ENCODE measurements at places on chromosomes 7 and 10. TPM values are rescaled to one million over a fixed set of nuclear protein-coding genes. Genes with fewer than 3 reads are reported as not detected.

- H3K27ac ChIP-seq = peak overlapping the region; percentile 90
- no peaks in the 10 kb centered on the region for H3K36me3 ChIP-seq
- peaks cover 49% of the 10 kb centered on the region for H3K4me1 ChIP-seq
- H3K4me3 ChIP-seq = peak overlapping the region; percentile 88
- no peak for DNase-seq
Observed at GRCh38 chr10:102118867-102119266, 1.3 kb downstream of the LDB1 start.

- no peak for DNase-seq
- peaks cover 86% of the 10 kb centered on the region for H3K4me1 ChIP-seq
- H3K27me3 ChIP-seq = no peaks in the 10 kb centered on the region
- peaks cover 62% of the 10 kb centered on the region for H3K36me3 ChIP-seq
- H3K4me3 ChIP-seq = no peak overlapping the region
Observed at GRCh38 chr7:26188957-26189541, 11.5 kb downstream of the HNRNPA2B1 start.

GRCh38 chr10:13658264-13658663 is 71.5 kb downstream of the PRPF18 start:
- H3K4me1 ChIP-seq = peaks cover 9% of the 10 kb centered on the region
- H3K4me3 ChIP-seq = no peak overlapping the region
- no peaks in the 10 kb centered on the region for H3K27me3 ChIP-seq

- H3K4me1 ChIP-seq = peaks cover 10% of the 10 kb centered on the region
- no peaks in the 10 kb centered on the region for H3K36me3 ChIP-seq
- H3K27ac ChIP-seq = no peak overlapping the region
- no peak for DNase-seq
Observed at GRCh38 chr7:140923358-140924006, 1.2 kb downstream of the BRAF start.

- no peak for DNase-seq
- no peak overlapping the region for H3K27ac ChIP-seq
- H3K4me1 ChIP-seq = no peaks in the 10 kb centered on the region
Observed at GRCh38 chr10:23820792-23821191, 381.9 kb downstream of the OTUD1 start.

Gene CAV1
- total RNA-seq = not detected

DNA sequence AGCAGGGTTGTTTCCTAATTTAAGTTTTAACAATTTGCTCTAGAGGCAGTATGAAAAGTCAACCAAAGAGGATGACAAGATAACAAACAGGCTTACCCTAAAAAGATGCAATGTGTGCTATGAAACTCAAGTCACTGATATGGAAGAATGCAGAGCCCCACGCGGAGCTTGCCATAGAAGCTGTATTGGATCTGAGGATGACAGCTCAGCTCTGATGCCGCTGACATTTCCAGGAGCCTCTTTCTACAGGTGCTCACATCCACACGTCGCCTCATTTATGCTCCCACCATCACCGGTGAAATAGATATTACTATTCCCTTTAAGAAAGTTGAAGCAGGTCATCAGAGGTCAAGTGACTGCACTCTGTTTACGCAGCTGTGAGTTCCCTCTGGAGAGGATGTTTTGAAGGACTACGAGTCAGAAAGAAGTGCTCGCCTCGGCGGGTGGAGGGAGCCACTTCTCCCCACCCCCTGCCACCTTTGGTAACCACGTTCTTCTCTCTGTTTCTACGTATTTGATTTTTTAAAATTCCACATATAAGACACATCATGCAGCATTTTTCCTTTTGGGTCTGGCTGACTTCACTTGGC is 275.4 kb downstream of the GLRX3 start:
- DNase-seq = no peak
- H3K4me3 ChIP-seq = no peak overlapping the region
- H3K27ac ChIP-seq = no peak overlapping the region

DNA sequence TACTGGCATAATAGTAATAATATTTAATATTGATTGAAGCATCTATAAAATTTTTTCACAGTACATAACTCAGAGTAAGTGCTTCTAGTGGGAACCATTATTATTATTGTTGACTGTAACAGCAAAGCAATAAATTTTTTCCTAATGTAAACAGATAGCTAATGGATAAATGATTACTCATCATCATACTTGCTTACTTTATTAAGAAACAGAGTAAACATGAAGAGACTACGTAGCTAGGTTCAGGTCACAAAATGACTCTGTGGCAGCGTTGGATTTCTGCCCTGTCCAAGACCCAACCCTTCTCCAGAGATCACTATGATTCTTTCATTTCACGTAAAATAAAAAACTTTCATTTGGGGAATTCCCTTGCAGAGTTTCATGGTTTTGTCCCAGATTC is 8.3 kb upstream of the ABCB5 start:
- no peaks in the 10 kb centered on the region for H3K4me1 ChIP-seq
- H3K27me3 ChIP-seq = no peaks in the 10 kb centered on the region
- no peaks in the 10 kb centered on the region for H3K36me3 ChIP-seq
- H3K27ac ChIP-seq = no peak overlapping the region
- no peak overlapping the region for H3K4me3 ChIP-seq

Gene TDRD1
- total RNA-seq = 0.24 TPM

DNA sequence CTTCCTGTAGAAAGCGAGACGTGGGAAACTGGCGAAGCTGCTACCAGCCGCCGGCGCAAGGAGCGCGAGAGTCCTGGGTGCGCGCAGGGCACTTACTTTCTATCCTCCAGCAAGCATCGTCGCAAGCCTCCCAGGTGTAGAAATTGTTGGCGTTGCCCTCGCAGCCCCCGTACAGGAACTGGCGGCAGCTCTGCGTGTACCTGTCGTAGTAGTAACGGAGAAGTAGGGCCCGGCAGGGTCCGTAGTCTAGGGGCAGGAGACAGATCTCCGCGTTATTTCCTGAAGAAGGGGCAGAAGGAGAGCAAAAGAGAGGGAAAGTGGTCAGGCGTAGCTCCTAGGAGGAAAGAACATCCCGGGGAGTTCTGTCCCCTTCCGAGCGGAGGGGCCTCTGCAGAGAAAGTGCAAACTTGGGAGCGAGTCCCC is 501 bp downstream of the TFPI2 start:
- H3K36me3 ChIP-seq = no peaks in the 10 kb centered on the region
- DNase-seq = no peak
- H3K27ac ChIP-seq = no peak overlapping the region
- peaks cover 59% of the 10 kb centered on the region for H3K27me3 ChIP-seq
- H3K4me3 ChIP-seq = peak overlapping the region; percentile 77
- H3K4me1 ChIP-seq = peaks cover 9% of the 10 kb centered on the region

- H3K27me3 ChIP-seq = no peaks in the 10 kb centered on the region
- no peak overlapping the region for H3K4me3 ChIP-seq
- peaks cover 4% of the 10 kb centered on the region for H3K4me1 ChIP-seq
- DNase-seq = no peak
Observed at GRCh38 chr10:20601941-20602461, 295.1 kb downstream of the NEBL start.

- no peak for DNase-seq
- no peak overlapping the region for H3K4me3 ChIP-seq
- H3K4me1 ChIP-seq = peaks cover 6% of the 10 kb centered on the region
Observed at GRCh38 chr10:14507176-14507575, 176.5 kb upstream of the FRMD4A start.

Gene IKZF5
- total RNA-seq = 22.1 TPM

Gene PRKG1
- total RNA-seq = 0.10 TPM

- no peak overlapping the region for H3K27ac ChIP-seq
- no peak overlapping the region for H3K4me3 ChIP-seq
- DNase-seq = no peak
- H3K27me3 ChIP-seq = peaks cover 14% of the 10 kb centered on the region
Observed at GRCh38 chr10:78802866-78803265, 265.9 kb upstream of the ZMIZ1 start.

- no peak overlapping the region for H3K4me3 ChIP-seq
- H3K27ac ChIP-seq = no peak overlapping the region
- no peaks in the 10 kb centered on the region for H3K36me3 ChIP-seq
- H3K27me3 ChIP-seq = peaks cover 11% of the 10 kb centered on the region
- H3K4me1 ChIP-seq = peaks cover 4% of the 10 kb centered on the region
Observed at GRCh38 chr10:13739183-13739582, 152.4 kb downstream of the PRPF18 start.

DNA sequence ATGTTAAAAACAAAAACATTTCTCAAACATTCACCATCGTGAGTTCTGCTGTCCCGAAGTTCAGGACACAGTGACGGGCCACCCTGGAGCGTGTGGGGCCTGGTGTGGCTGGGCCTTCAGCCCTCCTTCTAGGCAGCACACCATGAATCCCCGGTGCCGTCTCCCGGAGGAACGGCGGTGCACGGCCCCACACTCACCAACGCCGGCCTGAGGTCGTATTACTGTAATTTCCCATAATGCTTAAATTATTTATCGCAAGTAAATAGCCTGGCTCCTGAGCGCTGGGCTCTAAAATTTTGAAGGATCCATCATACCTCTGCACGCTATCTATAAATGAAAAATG is 1.4 kb downstream of the STK32C start:
- peaks cover 13% of the 10 kb centered on the region for H3K4me1 ChIP-seq
- DNase-seq = no peak
- peak overlapping the region; percentile 95 for H3K4me3 ChIP-seq
- H3K27ac ChIP-seq = no peak overlapping the region
- H3K36me3 ChIP-seq = no peaks in the 10 kb centered on the region

DNA sequence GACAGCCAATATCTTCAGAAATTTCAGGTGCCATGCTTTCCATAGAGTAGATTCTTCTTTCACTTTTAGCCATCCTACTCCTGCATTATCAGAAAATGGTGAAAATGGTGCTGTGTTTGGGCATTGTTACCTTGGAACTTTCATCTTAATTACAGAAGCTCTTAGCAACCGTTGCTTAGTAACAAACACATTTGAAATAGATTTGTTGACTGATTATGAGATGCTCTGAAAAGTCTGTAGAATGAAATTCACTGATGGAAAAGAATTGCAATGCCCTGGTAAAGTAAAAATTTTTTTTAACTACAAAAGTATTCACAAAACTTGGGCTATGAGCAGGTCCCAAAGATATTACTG is 249.3 kb upstream of the NEBL start:
- no peaks in the 10 kb centered on the region for H3K4me1 ChIP-seq
- no peak for DNase-seq
- H3K27ac ChIP-seq = no peak overlapping the region
- H3K36me3 ChIP-seq = no peaks in the 10 kb centered on the region
- H3K27me3 ChIP-seq = peaks cover 3% of the 10 kb centered on the region

Gene HACD1
- total RNA-seq = 2.3 TPM

Gene ATXN7L1
- 5.4 TPM for total RNA-seq

- no peak for DNase-seq
- H3K27ac ChIP-seq = no peak overlapping the region
- no peaks in the 10 kb centered on the region for H3K27me3 ChIP-seq
- no peak overlapping the region for H3K4me3 ChIP-seq
- H3K36me3 ChIP-seq = peaks cover 5% of the 10 kb centered on the region
Observed at GRCh38 chr7:33578166-33578565, 327.2 kb upstream of the BMPER start.

GRCh38 chr10:117621795-117622420 is 79.4 kb downstream of the EMX2 start:
- H3K36me3 ChIP-seq = no peaks in the 10 kb centered on the region
- no peak for DNase-seq
- no peaks in the 10 kb centered on the region for H3K4me1 ChIP-seq
- H3K27ac ChIP-seq = no peak overlapping the region
